ENCODE measurements at places on chromosomes 6 and 20. TPM values are rescaled to one million over a fixed set of nuclear protein-coding genes. Genes with fewer than 3 reads are reported as not detected.

NAA20 gene
- total RNA-seq: 42.3 TPM

GPR63 gene
- total RNA-seq: 9.7 TPM

DNA sequence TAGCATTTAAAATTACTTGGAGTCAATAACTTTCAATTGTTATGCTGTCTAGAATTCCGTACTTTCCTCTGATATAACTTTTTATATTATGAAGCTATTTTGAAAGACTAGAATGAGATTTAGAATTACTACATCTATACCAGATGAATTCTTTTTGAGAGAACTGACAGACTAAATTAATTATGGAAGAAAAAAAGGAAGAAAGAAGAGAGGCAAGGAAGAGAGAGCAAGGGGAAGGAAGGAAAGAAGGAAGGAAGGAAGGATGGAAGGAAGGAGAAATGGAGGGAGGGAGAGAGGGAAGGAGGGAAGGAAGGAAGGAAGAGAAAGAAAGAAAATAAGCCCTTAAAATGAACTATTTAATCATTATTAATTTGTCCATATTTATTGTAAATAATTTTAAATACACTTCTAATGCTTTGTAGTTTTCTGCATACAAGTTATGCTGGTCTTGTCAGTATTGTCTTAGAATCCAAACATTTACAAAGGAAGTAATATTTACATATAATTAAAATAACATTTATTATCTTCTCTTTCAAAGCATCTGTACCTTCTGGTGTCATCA is 280.4 kb upstream of the HSF2 start:
- DNase-seq: no peak

DNA sequence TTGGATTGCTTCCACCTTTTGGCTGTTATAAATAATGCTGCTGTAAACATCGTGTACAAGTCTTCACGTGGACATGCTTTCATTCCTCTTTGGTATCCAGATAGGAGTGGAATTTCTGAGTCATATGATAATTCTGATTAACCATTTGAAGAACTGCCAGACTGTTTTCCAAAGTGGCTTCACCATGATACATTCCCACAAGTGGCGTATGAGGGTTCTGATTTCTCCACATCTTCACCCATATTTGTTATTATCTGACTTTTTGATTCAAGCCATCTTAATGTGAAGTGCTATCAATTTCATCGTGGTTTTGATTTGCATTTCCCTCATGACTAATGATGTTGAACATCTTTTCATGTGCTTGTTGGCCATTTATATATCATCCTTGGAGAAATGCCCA is 2.9 kb upstream of the SNRPB start:
- DNase-seq: no peak

DNA sequence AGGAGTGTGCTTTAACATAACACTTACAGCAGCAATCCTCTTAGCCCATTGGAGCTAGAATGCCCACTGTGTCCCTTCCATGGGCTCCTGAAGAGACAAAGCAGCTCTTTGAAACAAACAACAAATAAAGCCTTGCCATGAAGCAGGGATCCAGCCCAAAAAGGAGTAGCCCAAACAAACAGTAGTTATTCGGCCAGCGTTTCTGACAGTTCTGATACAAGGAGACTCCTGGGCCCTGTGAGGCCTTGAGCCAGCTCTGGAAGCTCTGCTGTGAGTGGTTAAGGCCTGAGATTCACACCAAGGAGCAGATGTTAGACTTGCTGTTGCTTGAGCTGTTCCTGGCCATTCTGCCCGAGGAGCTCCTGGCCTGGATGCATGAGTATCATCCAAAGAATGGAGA is 16.9 kb upstream of the ZSCAN16 start:
- no peak for DNase-seq

DNA sequence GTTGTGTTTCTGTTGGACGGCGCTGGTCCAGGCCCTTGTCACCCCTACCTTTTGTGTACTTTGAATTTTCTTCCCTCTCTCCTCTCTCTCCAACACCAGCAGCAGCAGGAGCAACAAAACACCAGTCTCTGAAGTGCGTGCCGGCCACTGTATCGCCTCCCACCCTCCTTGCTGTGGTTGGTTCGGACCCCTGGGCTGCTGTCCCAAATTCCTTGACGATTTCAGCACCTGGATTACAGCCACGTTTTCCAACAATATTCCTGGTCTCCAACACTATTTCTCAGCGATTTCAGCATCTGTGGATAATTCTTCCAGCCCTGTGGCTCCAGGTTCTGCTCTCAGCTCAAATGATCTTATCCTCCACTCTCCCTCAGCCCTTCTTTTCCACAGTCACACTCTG is 11.8 kb downstream of the MAS1 start:
- no peak for DNase-seq

DNA sequence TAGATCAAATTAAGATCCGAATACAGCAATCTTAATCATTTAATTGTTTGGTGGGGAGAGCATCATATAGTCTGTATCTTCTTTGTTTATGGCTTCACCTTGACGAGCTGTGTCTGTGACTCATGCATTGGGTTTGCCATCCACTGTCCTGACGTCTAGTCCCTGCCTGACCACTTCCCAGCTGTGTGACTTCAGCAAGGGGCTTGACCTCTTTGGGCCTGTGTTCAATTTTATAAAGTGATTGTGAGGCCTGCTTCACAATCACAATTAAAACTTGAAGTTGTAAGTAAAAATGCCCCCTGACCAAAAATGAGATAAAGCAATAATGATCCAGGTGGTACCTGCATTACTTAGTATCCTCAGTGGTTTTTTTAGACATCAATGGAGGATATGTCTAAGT is 209.2 kb downstream of the ZNF217 start:
- DNase-seq: no peak

- no peak for DNase-seq
Measured at GRCh38 chr6:128720891-128721290, 162.0 kb upstream of the LAMA2 start.

- DNase-seq: no peak
Measured at GRCh38 chr6:81456416-81456815, 296.1 kb downstream of the TENT5A start.

DNA sequence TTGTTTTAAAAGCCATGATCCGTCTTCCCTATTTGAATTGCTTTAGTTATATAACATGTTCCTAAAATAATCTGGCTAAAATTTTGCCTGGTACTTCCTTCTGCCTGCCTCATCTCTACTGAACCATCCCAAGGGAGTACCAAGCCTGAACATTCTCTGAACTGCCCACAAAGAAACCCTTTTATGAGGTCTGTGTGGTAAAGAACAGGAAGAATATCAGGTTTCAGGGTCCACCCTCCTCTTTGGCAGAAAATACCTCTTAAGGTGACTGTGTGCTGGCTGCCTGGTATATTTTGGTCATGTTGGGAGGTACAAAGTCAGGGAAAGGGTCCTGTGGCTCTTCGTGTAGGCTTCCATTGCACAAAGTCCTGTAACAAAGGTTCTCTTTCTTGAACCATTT is 574.1 kb upstream of the CHD6 start:
- no peak for DNase-seq

GRCh38 chr6:53466257-53466656 is 78.6 kb downstream of the GCLC start:
- no peak for DNase-seq

- no peak for DNase-seq
Measured at GRCh38 chr20:51562027-51562331, 19.5 kb upstream of the NFATC2 start.

- DNase-seq: no peak
Measured at GRCh38 chr6:20769631-20770030, 235.4 kb downstream of the CDKAL1 start.

DNA sequence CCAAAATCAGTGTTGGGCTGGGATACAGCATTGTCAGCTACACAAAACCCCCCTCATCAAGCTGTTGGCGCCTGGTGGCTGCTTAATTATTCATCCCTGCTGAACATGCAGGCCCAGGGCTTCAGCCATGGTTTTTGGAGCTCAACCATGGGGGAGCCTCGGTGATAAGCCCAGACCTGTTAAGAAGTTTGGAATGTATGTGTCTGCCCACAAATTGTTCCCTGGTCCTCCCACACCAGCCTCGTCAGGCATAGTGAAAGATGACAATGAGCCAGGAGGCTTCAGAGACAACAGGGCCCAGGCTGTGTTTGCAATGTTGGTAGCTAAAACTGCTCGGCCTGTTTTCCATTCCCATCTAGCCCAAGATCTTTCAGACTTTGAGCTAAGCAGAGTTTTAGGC is 34.8 kb upstream of the SIRPA start:
- no peak for DNase-seq

- no peak for DNase-seq
Measured at GRCh38 chr20:23295934-23296333, 54.7 kb upstream of the NXT1 start.

GRCh38 chr20:61953037-61954021 is 112.4 kb downstream of the TAF4 start:
- no peak for DNase-seq

DNA sequence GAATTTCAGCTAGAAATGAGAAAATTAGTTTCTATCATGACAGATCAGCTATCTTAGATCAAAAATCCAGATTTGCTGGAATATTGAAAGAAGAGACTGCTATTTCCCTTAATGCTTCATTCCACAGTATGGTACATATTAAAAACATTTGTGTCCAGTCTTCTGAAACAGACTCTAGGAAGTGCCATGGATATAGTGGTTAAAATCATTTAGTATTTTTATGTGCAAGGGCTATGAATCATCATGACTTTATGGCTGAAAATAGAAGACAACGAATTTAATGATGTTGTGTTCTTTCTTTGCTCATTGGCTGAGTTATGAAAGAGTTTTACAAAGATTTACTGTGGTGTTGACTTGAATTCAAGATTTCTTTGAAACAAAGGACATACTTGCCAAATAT is 146.6 kb downstream of the ANKRD60 start:
- DNase-seq: peak; percentile 75

DNA sequence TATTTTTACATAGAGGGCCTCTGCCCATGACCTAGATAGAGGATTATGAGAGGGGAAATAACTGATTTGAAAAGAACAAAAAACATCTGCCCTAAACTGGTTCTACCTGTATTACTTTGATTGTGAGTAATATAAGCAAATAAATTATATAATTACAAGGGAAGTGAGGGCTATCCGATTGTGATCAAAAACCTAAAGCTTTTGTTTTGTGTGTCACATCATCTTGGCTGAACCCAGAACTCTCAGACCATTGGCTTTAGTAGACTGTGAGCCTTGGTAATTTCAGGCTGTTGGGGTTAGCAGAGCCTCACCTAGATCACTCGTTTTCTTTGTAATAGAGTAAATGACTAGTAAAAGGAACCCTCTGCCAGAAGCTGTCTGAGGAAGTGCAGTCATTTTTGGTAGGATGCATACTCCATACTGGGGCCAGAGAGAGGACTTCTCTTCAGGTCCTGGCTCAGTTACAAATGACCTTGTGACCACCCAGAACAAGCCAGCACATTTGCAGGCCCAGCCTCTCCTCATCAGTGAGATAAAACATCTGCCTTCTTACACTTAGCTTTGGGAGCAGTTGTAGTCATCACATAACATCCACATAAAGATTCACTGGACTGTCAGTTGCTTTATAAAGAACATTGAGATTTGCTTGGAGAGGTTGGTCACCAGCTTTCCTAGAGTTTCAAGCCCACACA is 13.5 kb downstream of the STK35 start:
- no peak for DNase-seq

DNA sequence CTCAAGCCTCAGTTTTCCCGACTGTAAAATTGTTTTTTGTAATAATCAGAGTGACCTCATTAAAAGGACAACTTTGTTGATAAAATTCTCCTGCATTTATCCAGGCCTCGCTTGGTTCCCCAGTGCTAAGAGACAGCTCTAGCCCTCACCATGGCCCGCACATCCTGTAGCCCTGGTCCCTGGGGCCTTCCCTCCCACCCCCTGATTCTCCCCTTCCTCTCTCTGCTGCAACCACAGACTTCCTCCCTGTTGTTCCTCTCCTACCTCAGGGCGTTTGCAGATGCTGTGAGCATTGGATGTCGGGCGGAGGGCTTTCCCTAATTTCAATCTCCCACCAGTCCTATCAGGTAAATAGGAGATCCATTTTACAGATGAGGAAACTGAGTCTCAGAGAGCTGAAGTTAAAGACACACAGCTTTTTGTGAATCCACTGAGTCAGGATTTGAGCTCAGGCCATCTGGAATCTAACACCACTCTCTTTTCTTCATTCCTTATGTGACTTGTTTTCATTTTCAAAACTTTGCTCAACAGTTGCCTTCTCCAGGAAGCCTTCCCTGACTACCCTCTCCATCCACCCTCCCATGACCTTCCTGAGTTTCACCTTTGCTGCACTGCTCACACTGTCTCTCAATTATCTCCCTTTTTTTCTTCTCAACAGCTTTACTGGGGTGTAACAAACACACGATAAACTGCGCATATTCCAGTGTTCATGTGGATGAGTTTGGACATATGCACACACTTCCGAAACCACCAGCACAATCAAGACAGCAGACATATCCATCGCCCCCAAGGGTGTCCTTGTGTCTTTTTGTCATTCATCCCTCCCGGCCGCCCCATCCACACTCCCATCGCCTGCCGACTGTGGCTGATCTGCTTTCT is 107.1 kb downstream of the CEBPB start:
- DNase-seq: no peak

DNA sequence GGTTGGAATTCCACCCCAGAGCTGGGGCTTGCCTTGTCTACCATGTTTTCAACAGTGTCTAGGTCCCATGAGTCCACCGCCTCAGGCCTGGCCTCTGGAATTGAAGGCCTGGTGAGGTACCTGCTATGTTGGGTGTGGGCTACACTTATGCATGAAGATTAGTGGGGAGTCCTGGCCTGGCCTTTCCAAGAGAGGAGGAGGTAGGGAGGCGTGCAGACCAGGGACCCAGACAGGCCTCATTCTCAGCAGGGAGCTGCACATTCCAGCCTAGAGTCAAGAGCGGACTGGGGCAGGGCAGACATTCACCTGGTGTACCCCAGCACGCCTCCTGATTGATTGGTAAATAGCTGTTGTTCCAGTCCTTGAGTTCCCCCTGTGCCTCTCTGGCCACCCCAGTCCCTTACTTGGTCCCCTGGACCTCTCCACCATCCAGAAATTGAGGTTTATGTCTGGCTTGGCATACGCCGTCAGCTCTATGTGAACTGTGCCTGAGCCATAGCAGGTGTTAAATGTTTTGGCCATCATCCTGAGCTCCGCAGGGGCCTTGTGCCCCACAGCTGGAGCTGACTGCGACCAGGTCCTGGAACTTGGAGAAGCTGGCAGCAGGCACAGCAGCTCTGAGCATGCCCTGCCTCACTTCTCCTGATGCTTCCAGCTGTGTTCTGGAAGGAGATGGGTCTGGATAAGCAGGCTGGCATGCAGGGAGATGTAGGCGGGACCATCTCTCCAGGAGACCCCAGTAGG is 8.2 kb upstream of the VEGFA start:
- DNase-seq: no peak

- no peak for DNase-seq
Measured at GRCh38 chr6:91486200-91486599, 899.3 kb upstream of the MAP3K7 start.

DNA sequence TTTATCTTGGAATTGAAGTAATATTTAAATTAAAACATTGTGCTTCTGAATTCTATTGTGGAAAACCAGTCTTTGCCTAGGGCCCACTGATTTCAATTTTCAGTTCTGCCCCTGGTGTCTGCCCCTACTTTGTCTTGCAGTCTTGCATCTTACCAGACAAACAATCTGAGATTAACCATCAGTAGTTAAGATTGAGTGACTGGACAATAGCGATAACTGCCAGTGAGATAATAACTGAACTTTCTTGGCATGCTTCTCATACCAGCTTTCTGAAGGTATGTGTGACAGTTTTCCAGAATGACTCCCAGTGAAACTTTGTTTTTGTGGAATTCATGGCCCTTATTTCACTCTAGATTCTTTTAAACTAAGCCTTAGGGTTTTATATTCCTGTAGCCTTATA is 53.5 kb downstream of the KCNQ5 start:
- no peak for DNase-seq
